ENCODE measurements at places on chromosomes 3 and 15. TPM values are rescaled to one million over a fixed set of nuclear protein-coding genes. Genes with fewer than 3 reads are reported as not detected.

C3orf20 gene
- total RNA-seq = not detected

CAPN3 gene
- 1.1 TPM for total RNA-seq

TRIP4 gene
- 10.3 TPM for total RNA-seq

CACNA2D3 gene
- 2.3 TPM for total RNA-seq

ATP10A gene
- total RNA-seq = 0.97 TPM

GASK1A gene
- total RNA-seq = 11.1 TPM

TMEM44 gene
- 11.3 TPM for total RNA-seq

CHRNA7 gene
- 5.1 TPM for total RNA-seq

SEMA6D gene
- total RNA-seq = 0.97 TPM

GRAMD2A gene
- 2.8 TPM for total RNA-seq

GP5 gene
- 0.12 TPM for total RNA-seq

MKRN2OS gene
- total RNA-seq = not detected

CTDSPL gene
- total RNA-seq = 41.2 TPM

CCR8 gene
- not detected for total RNA-seq

PRTG gene
- 2.3 TPM for total RNA-seq

CCR9 gene
- not detected for total RNA-seq

AADACL2 gene
- total RNA-seq = not detected

CASR gene
- total RNA-seq = 0.56 TPM

GABRR3 gene
- not detected for total RNA-seq

LEKR1 gene
- not detected for total RNA-seq

ITPR1 gene
- total RNA-seq = 16.2 TPM

NEK10 gene
- 2.0 TPM for total RNA-seq

MAP6D1 gene
- 10.6 TPM for total RNA-seq

FAH gene
- 20.3 TPM for total RNA-seq

ROBO2 gene
- total RNA-seq = 4.3 TPM

MKRN3 gene
- not detected for total RNA-seq

THSD4 gene
- 7.2 TPM for total RNA-seq

GRIP2 gene
- total RNA-seq = 4.5 TPM

SKOR1 gene
- total RNA-seq = 0.17 TPM

STARD5 gene
- total RNA-seq = 7.7 TPM

COMMD2 gene
- total RNA-seq = 55.8 TPM

PLA2G4E gene
- not detected for total RNA-seq

KLHL6 gene
- total RNA-seq = 0.12 TPM

MTMR10 gene
- 11.3 TPM for total RNA-seq

DYNLT2B gene
- total RNA-seq = 11.3 TPM

Measured in GM23338 (cell line).